ENCODE measurements at places on chromosomes 5 and 9.

GRCh38 chr9:132487980-132488535, 78.0 kb downstream of the CFAP77 start:
- no peak for DNase-seq

GRCh38 chr9:22455181-22455580, 8.6 kb downstream of the DMRTA1 start:
- no peak for DNase-seq

GRCh38 chr5:41748631-41749030, 121.6 kb downstream of the OXCT1 start:
- no peak for DNase-seq

GRCh38 chr5:62256161-62257019, 49.6 kb upstream of the KIF2A start:
- no peak for DNase-seq

GRCh38 chr9:78196258-78196657, 39.6 kb upstream of the CEP78 start:
- DNase-seq = no peak

DNA sequence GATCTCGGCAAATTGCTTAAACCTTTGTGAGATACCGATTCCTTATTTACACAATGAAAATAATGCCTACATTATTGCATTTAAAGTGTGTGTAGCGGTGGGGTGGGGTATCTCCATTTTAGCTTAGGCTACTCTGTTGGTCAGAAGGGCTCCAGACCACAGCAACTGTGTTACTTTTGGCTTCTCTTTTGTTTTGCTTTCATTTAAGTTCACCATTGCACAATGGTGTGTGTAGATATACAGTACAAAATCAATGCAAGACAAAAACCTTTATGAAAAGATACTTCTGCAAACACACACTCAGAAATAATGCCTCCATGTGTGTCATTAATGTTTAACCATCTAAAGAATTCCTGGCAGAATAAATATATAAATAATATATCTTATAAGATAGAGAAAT, 279.4 kb downstream of the FBXL17 start:
- no peak for DNase-seq

- DNase-seq = no peak
Observed at GRCh38 chr9:71514344-71514975, 253.9 kb downstream of the CEMIP2 start.

GRCh38 chr5:125037020-125037419, 290.6 kb upstream of the ZNF608 start:
- DNase-seq = no peak

DNA sequence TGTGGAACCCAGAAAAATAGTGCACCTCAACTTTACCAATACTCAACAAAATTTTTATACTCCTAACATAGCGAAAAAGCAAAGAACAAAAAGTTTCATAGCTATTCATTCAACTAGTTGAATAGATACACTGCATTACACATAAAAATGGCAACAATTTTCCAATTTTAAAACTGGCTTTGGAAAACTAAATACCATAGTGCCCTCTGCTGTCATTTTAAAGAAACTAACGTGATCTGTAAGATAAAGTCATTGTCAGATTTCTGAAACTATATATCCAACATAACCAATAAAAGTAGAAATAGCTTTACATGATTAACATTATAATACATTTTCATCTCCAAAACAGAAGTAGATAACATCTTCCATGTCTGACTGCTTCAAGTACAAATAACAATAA, 31.6 kb downstream of the DTWD2 start:
- DNase-seq = no peak

DNA sequence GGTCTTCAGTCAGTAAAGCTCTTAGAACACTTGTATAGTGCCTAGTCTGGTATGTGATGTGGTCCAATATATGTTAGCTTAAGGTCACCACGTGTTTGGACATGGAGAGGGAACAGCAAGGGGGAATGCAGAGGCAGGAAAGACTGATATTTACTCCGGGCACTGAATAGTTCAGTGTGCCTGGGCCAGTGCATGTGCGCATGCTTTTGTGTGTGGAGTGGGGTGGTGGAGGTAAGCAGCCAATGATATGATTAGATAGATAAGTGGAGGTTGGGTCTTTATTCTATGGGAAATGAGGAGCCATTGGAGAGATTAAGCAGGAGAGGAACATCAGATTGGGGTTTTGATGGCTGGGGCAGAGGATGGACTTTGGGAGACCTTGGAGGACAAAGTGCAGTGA, 14.0 kb downstream of the OR13J1 start:
- no peak for DNase-seq

GRCh38 chr9:2157277-2158110, 142.3 kb downstream of the SMARCA2 start:
- DNase-seq = no peak

DNA sequence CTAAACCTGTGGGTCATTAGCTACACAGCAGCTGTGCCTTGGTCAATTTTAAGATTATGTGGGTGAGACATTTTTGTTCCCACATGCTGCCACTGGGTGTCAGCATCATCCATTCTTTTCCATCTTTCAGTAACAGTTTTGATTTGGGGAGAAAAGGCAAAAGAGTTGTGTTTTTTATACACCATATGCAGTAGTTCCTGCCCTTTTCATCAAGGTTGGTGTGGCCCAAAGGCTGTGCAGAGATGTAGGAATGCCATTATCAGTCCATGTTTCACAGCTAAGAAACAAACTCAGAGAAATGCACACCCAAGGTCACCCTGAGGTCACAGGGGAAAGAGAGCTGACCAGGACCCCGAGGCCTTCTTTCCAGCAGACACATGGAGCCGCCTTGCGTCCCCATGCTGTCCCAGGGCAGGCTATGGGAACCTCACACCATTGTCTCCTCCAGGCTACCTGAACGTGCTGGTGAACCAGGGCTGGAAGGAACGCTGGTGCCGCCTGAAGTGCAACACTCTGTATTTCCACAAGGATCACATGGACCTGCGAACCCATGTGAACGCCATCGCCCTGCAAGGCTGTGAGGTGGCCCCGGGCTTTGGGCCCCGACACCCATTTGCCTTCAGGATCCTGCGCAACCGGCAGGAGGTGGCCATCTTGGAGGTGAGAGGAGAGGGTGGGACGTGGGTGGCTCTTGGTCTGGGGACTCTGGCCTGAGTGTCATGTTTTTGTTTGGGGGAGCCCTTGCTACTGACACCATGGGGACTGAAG, 27.8 kb upstream of the GRPEL2 start:
- DNase-seq = no peak

DNA sequence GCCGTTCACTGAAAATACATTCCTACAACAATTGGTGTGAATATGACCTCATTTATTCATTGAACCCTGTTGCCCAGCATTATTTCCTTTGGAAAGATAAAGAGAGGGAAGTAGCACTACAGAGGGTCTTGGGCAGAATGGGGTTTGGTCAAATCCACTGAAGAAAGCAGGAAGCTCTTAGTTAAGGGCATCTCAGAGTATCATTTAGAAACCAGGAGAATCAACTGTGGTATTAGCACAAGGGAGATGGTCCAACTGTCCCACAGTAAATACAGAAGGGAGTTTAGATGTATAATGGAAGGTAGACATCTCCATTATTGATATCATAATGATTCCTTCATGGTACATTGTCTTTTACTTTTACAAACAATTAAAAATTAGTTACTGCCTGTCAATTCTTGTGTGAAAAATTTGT, 47.1 kb downstream of the LIX1 start:
- DNase-seq = no peak

DNA sequence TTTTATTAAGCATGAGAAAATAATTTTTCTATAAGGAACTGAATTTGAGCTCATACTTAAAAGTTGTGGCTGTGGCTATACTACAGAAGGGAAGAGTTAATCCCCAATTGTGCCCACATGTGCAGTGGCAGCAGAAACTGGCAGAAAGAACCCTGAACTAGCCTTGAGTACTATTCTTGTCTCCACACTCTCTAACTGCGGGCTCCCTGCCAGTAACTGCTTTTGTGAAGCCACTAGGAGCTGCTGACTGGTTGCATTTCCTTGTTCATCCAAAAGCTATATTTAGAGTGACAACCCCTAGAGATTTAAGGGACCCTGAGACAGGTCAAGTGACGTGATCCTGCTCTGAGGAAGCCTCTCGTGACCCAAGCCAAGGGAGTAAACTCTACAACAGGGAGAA, 238.6 kb downstream of the ELAVL2 start:
- DNase-seq = no peak

GRCh38 chr9:129485145-129485774, 135.6 kb downstream of the C9orf50 start:
- DNase-seq = no peak

DNA sequence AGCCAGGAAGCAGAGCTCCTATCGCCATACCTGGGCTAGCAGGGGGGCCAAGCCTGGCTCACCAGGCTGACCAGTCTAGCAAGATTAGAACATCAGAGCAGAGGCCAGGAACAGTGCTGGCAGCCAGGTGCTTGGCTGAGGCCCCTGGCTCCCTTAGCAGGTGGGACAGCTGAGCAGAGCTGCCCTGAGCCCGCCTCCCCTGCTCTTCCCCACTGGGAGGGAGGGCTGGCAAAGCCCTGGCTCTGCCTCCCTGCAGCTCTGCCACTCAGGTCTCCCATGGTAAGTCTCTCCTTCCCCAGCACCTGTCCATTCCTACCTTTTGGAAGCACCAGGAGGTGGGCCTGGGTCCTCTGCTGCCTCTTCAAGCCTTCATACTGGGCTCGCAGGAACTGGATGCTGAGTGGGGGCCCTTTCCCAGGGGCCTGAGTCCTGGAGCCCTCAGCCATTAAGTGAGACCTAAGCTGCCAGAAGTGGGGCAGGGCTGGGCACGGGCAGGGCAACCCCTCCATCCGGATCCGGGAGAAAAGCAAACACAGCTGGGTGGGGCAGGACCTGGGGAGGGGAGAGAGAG, 803 bp downstream of the C9orf152 start:
- no peak for DNase-seq

DNA sequence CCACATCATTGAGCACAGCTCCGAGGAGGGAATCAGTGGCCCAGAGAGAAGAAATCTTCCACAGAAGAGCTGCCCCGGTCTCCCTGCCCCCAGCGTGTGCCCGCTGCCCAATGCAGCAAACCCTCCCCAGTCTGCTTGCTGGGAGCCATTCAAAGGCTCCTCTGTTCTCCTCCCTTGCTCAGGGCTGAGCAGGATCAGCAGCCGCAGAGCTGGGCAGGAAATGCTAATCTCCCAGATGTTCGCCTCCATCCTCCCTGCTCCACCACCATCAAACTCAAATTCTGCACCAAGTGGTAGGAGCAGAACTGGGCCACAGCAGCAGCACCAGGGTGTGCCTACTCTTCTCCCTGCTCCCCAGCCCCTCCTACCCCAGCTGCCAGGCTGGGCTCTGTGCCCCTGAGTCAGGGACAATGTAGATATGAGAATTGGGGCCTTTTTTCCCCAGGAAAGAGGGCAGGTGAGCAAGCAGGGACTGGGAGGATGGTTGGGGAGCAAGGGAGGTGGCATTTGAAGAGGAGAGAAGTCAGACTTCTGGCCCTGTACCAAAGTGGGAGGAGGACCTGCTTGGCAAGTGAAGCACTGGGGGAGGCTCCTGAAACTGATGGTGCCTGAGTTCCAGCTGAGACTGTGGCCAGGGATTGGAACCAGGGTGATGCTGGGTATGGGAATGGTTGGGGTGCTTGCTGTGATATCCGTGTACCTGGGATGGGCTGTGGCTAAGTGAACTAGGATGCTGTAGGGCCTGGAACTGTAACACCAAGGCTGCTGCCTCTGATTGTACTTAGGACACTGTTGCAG, 1.9 kb upstream of the PCDH1 start:
- DNase-seq = no peak

- DNase-seq = no peak
Observed at GRCh38 chr9:3783156-3783555, 257.4 kb upstream of the RFX3 start.

DNA sequence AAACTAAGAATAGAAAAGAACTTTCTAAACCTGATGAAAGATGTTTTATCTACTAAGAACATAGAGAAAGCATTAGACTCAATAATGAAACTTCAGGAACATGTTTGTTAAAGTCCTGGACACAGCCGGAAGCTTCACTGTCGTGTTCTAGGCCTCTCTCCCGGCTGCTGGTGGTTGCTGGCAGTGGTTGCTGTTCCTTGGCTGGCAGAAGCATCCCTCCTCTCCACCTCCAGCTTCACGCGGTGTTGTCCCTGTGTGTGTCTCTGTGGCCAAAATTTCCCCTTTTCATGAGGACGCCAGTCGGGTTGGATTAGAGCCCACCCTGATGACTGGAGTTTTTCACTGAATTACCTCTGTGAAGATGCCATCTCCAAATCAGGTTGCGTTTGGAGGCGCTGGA, 6.5 kb upstream of the MED10 start:
- DNase-seq = no peak

GRCh38 chr5:150489360-150490295, 18.3 kb upstream of the NDST1 start:
- DNase-seq = no peak

- DNase-seq = no peak
Observed at GRCh38 chr5:155839251-155840037, 487.5 kb upstream of the SGCD start.

DNA sequence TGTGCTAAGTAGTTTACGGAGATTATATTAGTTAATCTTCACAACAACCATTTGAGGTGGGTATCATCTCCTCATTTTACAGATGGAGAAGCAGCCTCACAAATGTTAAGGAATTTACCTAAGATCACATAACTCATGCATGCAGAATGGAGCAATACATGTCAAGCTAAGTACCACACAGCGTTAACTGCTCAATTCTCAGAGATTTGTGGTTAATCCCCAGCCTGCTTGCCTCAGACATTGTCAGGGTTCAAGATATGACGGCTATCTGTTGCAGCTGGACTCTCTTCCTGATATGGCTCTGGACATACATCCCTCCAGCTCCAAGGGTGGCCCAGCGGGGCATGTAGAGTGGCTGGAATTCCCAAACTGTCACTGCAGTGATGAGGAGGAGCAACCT, 7.3 kb upstream of the ZNF346 start:
- DNase-seq = no peak

DNA sequence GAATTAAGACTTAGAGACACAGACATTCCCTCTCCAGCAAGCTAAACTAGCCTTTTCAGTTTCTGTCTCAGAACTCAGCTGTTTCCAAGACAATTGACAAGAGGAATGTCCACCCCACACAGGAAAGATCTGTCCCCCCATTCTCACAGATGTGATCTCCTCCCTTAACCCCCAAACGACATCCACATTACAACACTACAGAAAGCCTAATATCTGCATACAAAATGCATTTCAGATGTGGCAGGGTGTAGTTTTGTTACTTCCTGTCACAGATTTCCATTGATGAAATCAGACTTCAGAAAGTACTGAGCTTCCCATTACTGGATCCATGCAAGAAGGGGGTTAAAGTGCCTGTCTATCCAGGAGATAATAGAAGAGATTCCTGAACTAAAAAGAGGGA, 2.9 kb upstream of the ARSI start:
- DNase-seq = no peak

GRCh38 chr9:129725795-129726251, 27.0 kb downstream of the PTGES start:
- no peak for DNase-seq

All from omental fat pad (tissue), 4 donors.